ENCODE measurements at places on chromosomes 1 and 21.

DNA sequence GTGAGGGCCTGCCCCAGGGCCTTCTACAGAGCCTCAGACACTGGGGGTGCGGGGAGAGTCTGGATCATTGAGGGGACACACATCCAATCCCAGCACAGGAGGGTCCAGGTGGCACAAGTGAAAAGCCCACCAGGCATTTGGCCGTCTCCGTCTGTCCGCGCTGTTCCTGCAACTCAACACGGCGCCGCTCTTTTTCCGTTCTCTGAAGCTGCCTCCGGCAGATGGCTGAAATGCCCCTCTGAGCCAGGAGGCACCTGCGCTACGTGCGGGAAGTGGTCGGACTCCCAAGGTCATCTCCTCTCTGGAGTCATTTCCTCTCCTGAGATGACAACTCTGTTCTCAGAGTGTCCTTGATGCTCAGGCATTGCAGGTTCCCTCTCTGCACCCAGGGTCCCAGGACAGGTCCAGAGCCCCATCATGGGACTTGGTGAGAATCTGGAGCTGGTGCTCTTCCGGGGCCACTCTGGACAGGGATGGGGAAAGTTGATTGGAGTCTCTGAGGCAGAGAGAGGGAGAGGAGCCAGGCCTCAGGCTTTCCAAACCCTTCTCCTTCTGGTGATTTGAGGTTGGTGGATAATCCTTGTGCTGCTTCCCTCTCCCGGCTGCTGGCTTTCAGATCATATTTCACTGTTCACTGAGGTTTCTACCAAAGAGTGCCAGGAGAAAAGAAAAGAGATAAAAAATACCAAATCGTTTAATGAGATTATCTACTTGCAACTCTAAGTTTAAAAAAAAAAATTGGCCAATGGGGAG is 14.0 kb upstream of the MIXL1 start:
- DNase-seq = no peak

- DNase-seq = no peak
Observed at GRCh38 chr1:170931650-170932049, 3.7 kb upstream of the MROH9 start.

GRCh38 chr1:48704736-48705135 is 72.0 kb downstream of the BEND5 start:
- DNase-seq = no peak

GRCh38 chr1:247642742-247643141 is 36.8 kb downstream of the OR13G1 start:
- DNase-seq = no peak

- no peak for DNase-seq
Observed at GRCh38 chr1:160428655-160429054, 28.3 kb downstream of the VANGL2 start.

GRCh38 chr1:11751087-11751486 is 10.9 kb upstream of the C1orf167 start:
- no peak for DNase-seq

GRCh38 chr1:198359024-198359653 is 181.3 kb downstream of the ATP6V1G3 start:
- no peak for DNase-seq

DNA sequence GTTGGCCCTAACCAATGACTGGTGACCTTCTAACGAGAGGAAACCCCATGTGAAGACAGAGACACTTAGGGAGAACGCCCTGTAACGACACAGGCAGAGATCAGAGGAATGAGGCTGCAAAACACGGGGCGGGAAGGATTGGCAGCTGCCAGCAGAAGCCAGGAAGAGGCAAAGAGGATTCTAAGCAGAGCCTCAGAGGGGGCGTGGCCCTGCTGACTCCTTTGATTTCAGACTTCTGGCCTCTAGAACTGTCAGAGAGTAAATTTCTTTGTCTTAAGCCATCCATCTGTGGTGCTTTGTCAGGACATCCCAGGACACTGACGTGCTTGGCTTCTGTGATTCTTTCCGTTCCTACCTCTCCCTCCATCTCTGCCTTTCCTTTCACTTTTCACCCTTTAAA is 79.3 kb downstream of the SH3BGR start:
- DNase-seq = no peak

DNA sequence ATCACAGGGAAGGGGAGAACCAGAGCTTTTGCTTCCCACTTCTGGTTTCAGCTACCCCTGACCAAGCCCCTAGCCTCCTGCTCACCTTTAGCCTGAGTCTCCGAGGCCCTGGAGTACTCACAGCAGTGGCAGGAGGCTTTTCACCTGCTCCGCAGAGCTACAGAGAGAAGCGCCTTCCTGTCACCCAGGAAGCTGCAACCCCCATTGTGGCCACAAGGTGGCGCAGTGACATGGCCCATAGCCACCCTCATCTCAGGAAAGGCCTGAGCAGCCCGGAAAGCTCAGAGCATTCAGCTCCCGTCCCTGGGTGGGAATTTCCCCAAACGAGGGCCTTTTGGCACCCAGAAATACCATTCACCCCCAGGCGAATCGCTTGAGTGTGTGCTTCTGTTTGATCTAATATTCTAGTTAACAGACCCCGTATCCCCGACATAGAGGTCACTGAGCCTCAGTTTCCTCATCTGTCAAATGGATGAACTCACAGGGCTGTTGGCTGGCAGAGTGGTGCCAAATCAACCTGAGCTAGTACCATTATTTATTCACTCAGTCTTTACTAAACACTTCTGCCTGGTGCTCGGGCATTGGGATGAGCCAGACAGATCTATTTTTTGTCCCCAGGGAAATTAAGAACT is 25.3 kb downstream of the A3GALT2 start:
- peak; percentile 87 for DNase-seq

GRCh38 chr1:178540204-178540603 is 27.3 kb downstream of the TEX35 start:
- DNase-seq = no peak

DNA sequence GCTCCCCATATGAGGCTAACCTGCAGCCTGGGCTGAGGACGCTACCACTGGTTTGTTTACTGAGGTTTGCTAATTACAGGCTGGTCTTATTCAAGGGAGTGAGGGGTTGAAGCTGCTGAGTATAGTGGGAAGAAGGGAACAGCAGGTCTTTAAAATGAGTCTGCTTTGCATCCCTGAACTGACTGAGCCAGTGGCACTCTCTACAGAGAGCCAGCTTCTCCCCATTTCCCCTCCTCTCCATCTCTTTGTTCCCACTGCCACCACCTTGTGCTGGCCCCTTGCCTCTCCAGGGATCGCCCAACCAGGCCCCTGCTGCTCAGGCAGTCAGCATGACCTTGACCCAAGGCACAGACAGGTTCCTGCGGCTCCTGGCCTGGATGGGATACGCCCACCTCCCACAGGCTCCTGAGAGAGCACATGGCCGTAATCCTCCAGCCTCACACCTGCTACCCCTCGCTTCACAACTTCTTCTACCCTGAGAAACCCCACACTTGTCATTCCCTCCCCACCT is 45.0 kb downstream of the IER5 start:
- no peak for DNase-seq

DNA sequence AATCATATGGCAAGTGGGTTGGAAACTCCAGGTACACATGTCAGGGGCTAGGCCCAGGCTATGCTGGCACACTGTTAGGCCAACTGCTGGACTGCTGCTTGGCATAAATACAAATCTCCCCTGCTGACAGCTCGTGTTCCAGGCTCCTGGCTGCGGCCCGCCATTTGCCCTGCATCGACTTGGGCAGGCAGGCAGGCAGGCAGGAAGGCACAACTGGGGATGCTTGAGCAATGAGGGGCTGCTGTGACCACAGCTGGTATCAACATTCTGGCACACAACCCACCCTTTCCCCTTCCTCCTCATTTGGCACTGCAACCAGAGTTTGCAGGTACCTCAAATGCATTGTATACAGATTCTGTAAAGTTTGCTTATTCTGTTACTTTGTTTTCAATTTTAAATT is 53.2 kb downstream of the SAMSN1 start:
- no peak for DNase-seq

- no peak for DNase-seq
Observed at GRCh38 chr1:248850124-248850523, 8.8 kb downstream of the ZNF692 start.

- DNase-seq = no peak
Observed at GRCh38 chr1:77044133-77044849, 174.9 kb downstream of the PIGK start.

- DNase-seq = no peak
Observed at GRCh38 chr1:57024428-57024827, 58.6 kb upstream of the C8B start.

DNA sequence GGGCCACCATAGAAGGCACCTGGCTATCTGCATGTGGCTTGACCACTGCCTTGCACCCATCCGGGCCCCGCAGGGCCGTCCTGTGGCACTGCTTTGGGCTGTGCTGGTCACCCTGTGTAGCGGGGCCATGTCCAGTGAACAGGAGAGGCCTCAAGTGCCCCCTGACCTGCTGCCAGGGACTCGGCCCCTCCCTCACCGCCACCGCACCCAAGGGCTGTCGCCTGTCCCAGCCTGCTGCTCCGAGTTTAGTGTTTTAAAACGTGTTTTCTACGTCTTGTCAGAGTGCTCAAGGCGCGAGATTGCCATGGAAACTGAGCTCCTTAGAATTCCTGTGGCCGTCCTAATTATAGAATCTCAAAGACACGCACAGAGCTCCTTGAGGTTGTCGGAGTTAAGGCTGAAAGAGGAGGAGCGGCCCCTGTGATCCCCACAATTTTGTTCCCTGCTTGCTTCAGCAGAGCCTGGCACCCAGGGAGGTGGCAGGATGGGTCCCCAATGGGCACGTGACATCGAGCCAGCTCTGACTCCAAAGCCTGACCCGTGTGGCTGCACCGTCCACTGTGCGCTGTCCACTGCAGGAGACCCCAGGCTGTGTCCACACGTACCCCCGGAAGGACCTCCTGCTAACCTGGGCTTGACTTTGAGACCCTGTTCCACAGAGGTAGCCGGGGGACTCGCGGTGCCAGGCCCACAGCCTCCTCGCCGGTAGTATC is 66.2 kb downstream of the FAAP20 start:
- no peak for DNase-seq

DNA sequence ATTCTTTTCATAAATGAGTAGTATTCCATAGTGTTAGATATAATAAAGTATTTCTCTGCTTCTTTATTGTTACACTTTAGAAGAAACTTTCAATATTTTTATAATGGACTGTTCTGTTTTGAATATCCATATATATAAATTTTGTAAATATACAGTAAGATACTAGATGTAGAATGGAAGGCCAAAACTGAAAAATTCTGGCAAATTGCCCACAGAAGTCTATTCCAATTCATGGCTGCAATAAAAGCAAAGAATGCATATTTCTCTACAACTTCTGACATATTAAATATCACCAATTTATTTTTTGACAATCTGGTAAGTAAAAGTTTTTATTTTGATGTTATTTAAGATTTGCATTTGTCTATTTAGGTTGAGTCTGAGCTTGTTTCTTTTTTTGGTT is 532.5 kb downstream of the NCAM2 start:
- no peak for DNase-seq

GRCh38 chr1:104291156-104291555 is 541.5 kb downstream of the AMY1C start:
- no peak for DNase-seq

GRCh38 chr1:37028981-37029617 is 5.2 kb downstream of the GRIK3 start:
- DNase-seq = no peak

GRCh38 chr21:40704141-40704540 is 142.8 kb downstream of the DSCAM start:
- DNase-seq = no peak

GRCh38 chr1:230113593-230114236 is 46.7 kb downstream of the GALNT2 start:
- no peak for DNase-seq

DNA sequence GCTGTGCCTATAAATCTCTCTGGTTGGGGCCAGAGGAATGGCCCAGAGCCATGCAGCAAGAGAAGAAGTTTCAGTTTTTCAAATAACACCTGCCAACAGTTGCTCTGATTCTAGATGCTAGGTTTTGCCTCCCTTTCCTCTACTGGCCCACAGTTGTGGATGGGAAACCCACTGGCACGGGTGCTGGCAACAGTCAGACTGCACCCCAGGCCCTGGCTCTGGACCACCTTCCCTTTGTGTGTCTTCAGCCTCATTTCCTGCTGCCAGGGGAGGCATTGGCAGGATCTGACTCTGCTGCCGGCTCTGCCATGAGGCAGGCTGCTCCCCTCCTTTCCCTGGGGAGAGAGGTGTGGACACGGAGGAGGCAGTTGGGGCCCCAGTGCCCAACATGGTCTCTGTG is 142.0 kb downstream of the IGSF21 start:
- peak; percentile 73 for DNase-seq

DNA sequence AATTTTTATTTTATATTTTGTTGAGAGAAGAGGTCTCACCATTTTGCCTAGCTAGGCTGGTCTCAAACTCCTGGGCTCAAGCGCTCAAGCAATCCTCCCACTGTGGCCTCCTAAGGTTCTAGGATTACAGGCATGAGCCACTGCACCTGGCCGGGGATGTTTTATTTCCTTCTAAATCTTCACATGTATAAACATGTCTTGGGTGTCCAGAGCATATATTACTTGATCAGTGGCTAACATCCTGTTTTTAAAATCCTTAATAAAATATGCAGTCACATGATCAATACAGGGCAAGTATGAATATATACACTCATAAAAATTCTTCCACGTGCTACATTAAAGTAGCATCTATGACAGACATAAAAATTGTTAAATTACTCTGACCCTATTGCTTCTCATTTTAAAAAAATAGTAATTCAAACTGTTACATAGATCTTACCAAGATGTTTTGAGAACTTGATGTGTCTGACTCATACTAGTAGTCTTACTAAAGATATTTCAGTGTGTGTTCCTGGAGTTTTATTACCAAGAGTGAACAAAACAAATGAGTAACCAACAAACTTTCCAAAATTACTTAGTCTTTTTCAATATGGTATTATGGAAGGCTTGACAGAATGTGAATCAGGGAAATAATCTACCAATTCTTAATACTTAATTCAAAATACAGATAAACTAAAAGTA is 222.5 kb downstream of the SLC45A1 start:
- no peak for DNase-seq

GRCh38 chr1:159943278-159943640 is 2.2 kb downstream of the IGSF9 start:
- DNase-seq = no peak

- DNase-seq = no peak
Observed at GRCh38 chr1:46456411-46456963, 33.1 kb upstream of the DMBX1 start.

DNA sequence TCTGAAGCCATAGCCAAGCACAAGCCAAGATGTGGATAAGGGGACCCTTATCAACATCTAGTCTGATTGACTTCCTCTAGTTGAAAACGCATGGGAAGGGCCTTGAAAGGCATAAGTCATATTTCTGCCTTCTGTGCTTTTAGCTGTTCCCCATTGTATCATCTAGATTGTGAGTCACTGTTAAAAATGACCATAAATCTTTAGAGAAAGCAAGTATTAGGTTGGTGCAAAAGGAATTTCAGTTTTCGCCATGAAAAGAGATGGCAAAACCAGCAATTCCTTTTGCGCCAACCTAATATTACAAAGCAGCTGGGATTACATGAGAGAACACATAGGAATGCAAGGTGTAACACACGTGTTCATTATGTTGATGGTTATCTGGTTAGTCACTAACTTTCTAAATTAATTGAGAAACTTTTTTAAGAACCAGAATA is 63.6 kb downstream of the CLIC6 start:
- DNase-seq = no peak

DNA sequence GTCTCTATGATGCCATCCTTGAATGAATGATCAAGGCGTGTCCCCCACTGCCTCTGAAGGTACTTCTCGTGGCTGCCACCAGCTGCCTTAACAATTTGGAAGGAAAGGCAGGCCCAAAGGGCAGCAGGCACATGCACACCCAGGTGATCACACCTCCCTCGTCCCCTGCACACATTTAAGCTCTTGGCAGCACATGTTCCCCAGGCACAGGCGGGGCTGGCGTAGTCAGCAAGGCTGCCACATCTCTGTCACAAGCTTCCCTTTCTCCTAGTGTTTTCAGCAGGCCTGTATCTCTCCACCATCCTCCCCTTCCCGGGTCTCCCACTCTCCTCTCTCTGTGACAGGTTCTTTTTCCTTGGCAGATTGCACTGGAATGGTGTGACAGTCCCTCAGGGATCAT is 111.9 kb downstream of the CACNA1E start:
- no peak for DNase-seq
